ENCODE measurements at places on chromosomes 3 and 15.

- DNase-seq = no peak
Measured at GRCh38 chr3:83934192-83935021, 1024.4 kb upstream of the CADM2 start.

DNA sequence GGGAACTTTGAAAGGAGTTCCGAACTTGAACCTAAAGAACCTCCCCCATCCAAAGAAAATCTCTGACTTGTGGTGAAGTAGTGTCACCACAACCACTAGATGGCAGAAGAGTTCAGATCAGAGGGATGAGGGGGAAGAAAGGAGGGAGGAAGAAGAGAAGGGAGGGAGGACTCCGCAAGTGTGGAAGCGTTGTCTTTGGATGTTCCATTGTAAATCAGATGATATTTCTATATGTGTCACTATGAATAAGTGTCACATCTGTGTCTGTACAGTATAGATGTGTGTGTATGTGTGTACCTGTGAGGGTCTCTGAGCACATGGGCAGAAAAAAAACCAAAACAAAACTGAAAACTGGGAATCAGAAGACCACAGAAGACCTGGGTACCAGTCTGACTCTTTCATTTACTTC, 16.9 kb downstream of the SLC24A1 start:
- peak; percentile 37 for DNase-seq

DNA sequence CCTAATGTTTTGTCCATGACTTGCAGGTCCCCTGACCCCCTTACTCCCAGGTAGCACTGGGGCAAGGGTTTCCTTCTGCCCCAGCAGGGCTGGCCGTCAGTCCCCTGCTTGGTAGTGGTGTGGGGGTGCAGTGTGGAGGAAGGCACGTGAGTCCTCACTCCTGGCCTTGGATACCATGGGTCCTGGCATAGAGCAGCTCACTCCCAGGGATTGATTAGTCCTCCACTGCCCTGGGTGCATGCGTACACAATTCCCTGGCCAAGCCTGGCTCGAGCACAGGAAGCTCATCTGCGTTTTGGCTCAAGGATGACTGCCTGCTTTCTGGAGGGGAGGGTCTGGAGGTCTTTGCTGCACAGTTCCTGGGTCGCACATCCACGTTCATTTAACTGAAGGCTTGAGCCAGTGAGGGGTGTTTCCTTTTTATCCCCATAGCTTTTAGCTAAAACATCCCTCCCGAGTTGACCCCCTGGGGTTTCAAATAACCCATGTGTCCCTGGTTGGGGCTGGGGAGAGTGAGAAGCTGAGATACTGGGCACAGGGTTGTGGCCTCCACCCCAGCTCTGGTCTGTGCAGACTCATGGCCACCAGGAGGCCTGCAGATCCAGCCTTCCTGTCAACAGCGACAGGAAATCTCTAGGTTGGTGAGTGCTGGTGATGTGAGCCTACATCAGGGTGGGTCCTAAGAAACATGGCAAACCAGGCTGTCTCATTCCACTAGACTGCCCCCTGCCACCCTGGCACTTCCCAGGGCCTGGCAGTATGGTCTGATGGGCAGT, 11.5 kb downstream of the HEMK1 start:
- DNase-seq = no peak

DNA sequence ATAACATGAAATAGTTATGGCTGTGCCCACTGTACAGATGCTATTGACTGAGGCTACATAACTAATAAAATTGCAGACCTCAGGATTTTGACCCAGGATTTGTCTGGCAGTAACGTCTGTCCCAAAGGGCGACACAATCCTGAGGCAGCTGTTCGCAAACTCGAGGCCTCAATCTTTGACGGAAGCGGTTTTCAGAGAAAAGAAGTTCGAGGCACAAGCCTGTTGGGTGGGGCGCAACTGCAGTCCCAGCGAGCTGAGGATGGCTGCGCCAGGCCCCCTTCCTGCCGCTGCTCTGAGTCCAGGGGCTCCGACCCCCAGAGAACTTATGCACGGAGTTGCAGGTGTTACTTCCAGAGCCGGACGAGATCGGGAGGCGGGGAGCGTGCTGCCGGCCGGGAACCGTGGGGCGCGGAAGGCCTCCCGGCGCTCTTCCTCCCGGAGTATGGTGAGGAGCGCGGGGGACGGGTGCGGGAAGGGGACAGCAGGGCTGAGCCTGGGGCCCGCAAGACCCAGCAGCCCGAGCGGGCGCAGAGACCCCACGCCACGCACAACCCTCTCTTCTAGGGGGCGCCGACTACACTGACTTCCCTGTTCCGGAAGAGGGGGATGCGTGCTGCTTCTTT, at the start of gene PARP15:
Gene PARP15, plus strand, starts transcription at position 242 of the 623 bp plus-strand sequence. Its CDS starts 18 bp downstream, at position 260.
- no peak for DNase-seq

GRCh38 chr3:10524270-10524669, 18.9 kb upstream of the ATP2B2 start:
- no peak for DNase-seq

- DNase-seq = no peak
Measured at GRCh38 chr3:116930786-116931185, 221.2 kb downstream of the TUSC7 start.

DNA sequence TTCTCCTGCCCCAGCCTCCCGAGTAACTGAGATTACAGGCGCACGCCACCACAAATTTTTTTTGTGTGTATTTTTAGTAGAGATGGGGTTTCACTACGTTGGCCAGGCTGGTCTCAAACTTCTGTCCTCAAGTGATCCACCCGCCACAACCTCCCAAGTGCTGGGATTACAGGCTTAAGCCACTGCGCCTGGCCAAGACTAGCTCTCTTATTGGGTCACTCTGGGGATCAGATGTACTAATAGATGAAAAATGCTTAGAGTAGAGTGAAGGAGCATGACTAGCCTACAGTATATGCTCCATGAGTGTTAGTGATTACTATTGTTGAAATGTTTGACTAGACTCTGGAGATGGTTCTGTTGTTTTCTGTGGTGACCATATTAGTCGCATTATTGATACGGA, 21.8 kb downstream of the RARB start:
- DNase-seq = no peak

DNA sequence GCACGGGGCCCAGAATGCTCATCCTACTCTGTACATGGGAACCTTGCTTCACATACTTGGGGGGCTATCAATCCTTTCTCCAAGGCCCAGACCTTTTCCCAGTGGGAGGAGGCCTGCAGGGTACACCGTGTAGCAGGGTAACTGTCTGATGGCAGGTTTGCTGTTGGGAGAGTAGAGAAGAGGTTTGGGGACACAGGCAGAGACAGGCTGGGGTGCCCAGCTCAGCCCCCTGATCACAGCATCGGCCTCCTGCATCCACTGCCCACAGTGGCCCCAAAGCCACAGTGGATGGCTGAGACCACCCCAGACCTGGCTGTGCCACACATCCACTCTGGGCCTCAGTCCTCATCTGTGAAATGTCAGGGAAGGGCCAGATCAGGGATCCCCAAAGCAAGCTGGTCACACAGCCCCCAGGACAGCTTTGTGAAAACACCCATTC, 5.6 kb downstream of the CHRNA3 start:
- no peak for DNase-seq

GRCh38 chr3:116040152-116040551, 405.1 kb downstream of the LSAMP start:
- no peak for DNase-seq

DNA sequence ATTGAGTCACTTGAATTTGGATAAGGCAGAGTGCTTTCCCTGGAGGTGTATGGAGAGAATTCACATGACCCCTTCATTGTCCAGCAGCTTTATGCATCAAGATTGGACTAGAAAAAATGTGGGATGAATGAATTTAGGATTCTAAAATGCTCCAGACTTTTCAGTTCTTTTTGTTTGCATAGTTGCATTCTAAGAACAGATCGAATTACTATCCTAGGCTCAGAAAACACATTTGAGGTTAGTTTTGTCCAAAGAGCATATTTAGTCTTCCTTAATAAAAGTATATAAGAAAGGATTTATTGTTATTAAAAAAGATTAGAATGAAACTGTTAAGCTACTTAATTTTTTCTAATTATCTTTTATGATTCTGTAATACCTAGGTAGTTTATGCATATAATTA, 127.4 kb downstream of the UBE2E2 start:
- DNase-seq = no peak

- no peak for DNase-seq
Measured at GRCh38 chr3:53646723-53647122, 152.3 kb downstream of the CACNA1D start.

DNA sequence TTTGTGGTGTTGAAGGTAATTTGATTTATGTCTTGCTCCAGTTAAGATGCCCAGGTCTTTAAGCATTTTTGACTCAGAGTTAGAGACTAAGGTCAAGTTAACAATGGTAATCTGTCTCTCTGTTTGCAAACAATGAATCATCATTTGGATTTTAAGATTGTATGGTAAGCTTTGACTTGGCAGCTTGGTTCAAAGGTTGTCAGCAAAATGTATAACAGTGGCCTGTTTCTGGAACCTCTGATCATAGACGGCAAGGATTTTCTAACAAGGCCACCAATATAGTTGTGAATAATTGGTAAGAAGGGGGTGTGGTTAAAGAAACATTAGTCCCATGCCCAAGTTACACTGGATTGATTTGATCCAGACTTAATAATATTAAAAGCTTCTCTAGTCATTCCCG, 775.2 kb upstream of the GOLIM4 start:
- no peak for DNase-seq

DNA sequence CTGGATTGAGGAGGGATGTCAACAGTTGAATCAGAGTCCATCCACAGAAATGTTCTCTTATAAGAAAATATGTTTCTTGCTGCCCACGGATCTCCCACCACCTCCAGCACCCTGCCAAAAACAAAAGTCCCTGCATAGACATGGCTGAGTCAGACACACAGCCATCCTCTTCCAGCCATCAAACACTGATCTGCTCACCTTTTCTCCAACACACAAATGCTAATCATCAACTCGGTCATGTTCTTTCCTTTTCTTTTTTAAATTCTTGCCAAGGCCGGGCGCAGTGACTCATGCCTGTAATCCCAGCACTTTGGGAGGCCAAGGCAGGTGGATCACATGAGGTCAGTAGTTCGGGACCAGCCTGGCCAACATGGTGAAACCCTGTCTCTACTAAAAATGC, 110.7 kb upstream of the IL12A start:
- DNase-seq = no peak

DNA sequence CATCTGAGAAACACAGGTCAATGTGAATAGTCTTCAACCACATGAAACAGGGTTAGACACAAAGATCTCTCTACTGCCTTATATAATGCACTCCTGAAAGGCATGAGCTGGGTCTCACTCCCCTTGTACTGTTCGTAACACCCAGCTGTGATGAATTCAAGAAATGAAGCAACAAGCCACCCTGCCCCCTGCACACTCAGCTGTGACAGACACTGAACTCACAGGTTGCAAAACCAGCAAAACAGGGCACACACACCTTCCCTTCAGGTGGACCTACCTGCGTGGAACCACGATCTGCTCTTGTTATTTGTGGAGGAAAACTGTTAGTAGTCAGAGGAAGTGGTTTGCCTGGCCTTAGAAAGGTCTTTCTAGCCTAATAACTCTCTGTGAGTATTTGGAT, 64.5 kb downstream of the CERS3 start:
- DNase-seq = no peak

DNA sequence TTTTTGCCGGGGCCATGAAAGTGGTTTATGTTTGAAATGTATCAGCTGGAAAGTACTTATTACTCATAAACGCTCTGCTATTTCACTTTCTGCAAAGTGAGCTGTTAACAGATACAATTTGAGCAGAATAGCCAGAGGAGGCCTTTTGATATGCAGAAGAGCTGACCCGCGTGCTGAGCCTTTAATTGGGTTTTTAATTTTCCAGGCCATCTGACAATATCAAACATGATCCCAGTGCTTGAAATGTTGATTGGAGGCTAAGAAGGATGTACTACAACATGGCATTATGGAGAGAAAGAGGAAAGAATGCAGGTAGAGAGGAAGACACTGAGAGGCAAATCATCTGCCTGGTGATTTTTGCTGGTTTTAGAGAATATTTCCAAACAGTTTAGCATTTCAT, 261.3 kb upstream of the MEIS2 start:
- DNase-seq = no peak

- no peak for DNase-seq
Measured at GRCh38 chr3:115667738-115668065, 44.4 kb downstream of the GAP43 start.

- DNase-seq = no peak
Measured at GRCh38 chr15:99957642-99958013, 224.4 kb upstream of the LYSMD4 start.

- no peak for DNase-seq
Measured at GRCh38 chr3:46628901-46629369, 16.6 kb downstream of the FAM240A start.

GRCh38 chr15:85905751-85906450, 111.2 kb upstream of the KLHL25 start:
- no peak for DNase-seq

GRCh38 chr3:119630128-119630879, 30.1 kb downstream of the POPDC2 start:
- DNase-seq = no peak

- no peak for DNase-seq
Measured at GRCh38 chr3:186915806-186916796, 14.2 kb upstream of the ST6GAL1 start.

GRCh38 chr3:23830869-23831484, 25.2 kb downstream of the UBE2E1 start:
- no peak for DNase-seq

- no peak for DNase-seq
Measured at GRCh38 chr3:129326138-129326537, 47.5 kb downstream of the HMCES start.

DNA sequence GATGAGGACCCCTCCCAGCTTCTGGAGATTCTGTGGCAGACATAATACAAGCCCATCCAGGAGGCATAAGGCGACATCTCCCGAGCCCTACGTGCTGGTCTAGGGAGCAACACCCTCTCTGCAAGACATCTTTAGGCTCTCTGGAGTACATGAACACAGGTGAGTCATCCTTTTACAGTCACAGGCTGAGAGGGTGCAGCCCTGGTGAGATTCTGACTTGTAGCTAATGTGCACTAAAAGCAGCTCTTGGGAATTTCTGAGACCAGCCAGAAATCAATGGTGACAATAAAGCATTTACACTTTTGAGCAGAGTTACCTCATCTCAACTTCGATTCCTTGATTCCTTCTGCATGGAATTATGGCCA, 131.1 kb downstream of the XXYLT1 start:
- DNase-seq = no peak

GRCh38 chr15:63824570-63824969, 9.2 kb downstream of the HERC1 start:
- no peak for DNase-seq

GRCh38 chr3:95627293-95627692, 1187.1 kb upstream of the EPHA6 start:
- no peak for DNase-seq

DNA sequence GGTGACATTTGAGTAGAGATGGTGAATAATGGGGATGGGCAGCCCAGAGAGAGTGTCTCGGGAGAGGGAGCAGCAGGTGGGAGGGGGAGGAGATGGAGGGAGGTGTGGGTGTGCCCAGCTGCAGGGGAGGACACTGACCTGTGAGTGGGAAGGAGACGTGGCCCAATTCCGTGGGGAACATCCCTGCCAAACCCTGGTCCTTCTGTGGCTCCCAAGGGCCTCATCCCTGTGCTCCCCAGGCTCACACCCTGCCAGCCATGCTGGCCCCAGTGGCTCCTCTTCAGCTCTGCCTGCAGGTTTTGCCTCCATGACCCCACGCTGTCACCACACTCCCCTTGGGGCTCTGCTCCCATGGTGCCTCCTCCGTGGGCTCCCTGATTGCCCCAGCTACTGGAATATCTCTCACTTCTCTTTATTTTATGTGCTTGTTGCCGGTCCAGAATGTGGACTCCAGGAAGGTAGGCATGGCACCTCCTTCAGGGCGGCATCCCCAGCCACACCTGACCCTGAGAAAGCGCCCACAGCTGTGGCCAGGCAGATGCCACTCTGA, 7.0 kb downstream of the CFAP100 start:
- no peak for DNase-seq

- no peak for DNase-seq
Measured at GRCh38 chr15:82850731-82851130, 41.3 kb downstream of the WHAMM start.

- no peak for DNase-seq
Measured at GRCh38 chr15:62791694-62792093, 250.9 kb upstream of the TPM1 start.
